ENCODE measurements at places on chromosomes 2 and 18. TPM values are rescaled to one million over a fixed set of nuclear protein-coding genes. Genes with fewer than 3 reads are reported as not detected.

DNA sequence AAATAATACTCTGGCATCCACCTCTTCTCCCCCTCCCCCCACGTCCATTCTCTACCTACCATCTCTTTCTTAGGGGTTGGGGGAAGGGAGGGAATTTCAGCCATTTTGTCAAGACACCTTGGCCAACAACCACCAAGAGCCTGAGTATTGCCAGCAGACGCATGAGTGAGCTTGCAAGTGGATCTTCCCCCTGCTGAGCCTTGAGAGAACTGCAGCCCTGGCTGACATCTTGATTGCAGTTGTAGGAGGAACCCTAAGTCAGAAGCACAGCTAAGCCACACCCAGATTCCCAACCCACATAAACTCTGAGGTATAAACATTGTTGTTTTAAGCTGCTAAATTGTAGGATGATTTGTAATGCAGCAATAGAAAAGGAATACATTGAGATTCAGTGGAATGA lies 165.6 kb downstream of the TMEFF2 start:
- DNase-seq, result no peak

DNA sequence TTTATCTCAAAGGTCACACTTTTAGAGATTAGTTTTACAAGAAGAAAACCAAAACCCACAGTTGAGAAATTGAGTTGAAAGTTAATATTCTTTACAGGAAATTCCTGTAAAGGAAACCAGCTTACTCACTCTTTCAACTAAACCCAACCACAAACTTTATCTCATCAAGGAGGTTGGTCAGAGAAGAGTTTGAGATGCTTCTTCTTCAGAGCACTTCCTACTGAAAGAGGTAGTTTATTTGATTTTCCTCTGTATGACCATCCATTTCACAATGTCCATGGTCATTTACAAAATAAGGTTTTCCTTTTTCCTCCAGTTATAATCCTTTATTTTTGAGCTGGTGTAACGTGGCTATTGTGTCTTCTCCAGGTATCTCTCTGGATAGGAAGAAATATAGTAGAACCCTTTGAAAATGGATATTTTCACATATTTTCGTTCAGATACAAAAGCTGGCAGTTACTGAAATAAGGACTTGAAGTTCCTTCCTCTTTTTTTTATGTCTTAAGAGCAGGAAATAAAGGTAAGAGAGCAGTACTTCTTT lies 4.5 kb upstream of the IL18RAP start:
- no peak for DNase-seq

- peak; percentile 26 for DNase-seq
These were observed 42.6 kb upstream of the RAPGEF4 start for GRCh38 chr2:172693037-172693436.

GRCh38 chr18:51668101-51668500 lies 470.6 kb upstream of the MEX3C start:
- DNase-seq, result peak; percentile 47

GRCh38 chr18:73784853-73785252 lies 362.8 kb downstream of the FBXO15 start:
- DNase-seq, result no peak

DNA sequence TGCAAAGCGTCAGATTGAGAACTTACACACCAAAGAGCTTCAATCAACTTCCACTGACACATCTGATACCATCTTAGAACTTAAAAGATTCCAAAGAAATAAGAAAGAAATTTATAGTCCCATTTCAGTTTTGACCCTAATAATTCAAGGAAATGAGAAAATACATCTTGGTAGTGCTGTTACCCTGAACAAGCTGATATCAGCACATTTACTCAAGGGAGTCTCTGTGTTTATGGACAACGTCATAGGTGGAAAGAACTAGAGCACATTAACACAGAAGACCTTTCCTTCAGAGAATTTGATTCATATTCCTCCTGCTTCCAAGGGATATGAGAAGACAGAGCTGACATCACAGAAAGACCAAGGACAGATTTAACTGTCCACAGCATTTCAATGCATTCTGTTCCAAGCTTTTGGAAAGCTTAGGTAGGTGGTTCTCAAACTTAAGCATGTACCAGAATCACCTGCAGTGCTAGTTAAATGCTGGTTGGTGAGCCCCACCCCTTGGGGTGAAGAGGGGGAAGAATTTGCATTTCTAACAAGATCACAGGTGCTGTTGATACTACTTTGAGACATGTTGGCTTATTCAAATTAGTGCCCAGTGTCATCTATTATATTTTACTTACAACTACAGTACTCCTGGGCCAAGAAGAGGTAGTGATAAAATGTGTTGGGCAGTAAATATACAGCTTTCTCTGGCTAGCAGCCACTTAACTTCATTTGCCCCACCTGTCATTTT lies 59.8 kb downstream of the LDAH start:
- DNase-seq, result no peak

DNA sequence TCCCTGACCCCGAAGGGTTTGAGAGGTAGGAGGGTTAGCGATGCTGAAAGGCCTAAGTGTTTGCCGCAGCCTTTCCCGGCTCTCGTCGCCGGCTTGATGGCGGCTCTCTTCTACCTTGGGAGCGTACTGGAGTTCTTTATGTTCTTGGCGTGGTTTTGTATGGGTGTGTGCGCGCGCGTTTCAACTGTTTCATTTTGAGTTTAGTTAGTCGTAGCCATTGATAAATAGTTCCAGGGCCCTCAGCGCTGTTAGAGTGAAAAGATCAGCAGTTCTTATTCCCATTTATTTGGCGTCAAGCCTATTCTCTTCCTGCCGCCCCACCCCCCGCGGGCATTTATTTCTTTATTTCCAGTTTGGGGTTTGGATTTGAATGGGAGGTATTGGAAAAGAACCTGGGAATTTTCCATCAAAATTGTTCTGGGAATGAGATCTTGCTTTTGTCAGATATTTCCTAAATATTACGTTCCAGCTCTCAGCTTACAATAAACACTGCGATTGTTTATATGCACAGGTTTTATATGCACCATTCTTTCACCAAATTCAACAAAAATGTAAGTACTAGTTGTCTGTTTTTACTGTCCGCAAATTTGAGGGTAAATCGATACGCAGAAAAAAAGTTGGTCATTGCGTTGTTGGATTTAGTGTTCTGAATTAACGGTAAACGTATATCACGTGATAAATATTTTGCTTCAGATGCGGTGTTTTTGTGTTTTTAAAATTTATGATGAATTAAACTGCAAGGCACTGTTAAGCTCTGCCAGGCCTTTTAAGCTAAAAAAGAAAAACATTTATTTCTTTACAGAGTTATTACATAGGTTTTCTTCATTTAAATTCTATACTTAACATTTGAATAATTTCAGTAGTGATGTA lies 954 bp downstream of the CCNT2 start:
- no peak for DNase-seq

GRCh38 chr2:192126912-192127311 lies 67.8 kb downstream of the TMEFF2 start:
- no peak for DNase-seq

- no peak for DNase-seq
These were observed 829.3 kb downstream of the LRRTM4 start for GRCh38 chr2:76692908-76693307.

The LDLRAD4 gene
- 8.0 TPM for polyA plus RNA-seq

The IL36A gene
- polyA plus RNA-seq, result not detected

The SERPINB13 gene
- polyA plus RNA-seq, result 0.43 TPM

The LYG1 gene
- 2.4 TPM for polyA plus RNA-seq
